ENCODE measurements at places on chromosomes 6 and 20.
A peak's percentile ranks its signal among the peaks of the same experiment; 100 is the strongest.

DNA sequence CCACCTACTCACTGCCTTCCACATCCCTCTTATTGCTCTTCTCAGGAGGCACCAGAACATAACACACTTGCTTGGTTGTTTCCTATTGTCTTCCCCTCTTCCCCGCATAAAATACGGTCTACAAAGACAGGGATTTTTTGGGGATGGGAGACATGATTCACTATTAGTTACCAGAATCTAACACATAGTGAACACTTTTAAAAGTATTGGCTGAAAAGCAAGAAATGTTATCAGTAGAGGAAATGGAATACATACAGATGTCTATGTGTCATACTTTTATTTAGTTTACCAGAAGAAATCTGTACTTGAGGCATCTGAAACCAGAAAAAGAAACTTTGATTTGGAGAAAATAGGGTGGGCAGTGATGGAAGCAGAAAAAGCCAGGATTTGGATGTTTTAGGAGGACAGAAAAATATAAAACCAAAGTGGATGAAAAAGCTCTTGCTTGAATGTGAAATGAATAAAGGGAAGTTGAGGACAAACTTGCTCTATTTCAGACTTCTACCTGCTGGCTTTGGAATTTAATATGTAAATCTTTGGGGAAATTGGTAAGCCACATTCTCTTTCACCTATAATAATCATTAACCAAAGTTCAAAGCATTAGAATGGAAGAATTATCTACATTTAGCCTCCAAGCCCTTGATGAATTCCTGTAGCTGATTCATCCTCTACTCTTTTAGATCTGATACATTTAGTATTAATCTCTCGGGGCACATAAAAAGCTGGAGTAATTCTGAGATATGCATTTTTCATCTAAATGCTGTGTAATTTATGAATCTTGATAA is 82.6 kb downstream of the DOK5 start:
- DNase-seq = no peak

DNA sequence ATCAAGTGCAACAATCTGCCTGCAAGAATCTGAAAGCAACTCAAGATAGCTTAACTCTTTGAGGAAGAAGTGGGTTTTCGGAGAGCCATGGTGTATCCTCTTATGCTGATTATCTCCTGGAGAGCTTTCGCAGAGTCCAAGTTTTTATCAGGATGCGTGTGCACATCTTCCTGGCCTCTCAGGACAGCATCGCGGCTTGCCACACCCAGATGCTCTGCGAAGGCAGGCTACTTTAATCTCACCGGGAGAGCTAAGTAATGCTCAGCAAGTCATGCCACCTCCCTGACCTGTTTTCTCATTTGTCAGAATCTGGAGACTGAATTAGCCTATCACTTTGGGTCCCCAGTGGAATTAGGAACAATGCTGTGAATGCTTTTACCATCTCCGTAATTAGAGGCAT is 52.9 kb downstream of the TTI1 start:
- no peak for DNase-seq

- no peak for DNase-seq
Measured at GRCh38 chr20:58712151-58712791, 19.7 kb downstream of the NPEPL1 start.

GRCh38 chr20:13995086-13995665 is at the start of gene MACROD2:
TSS of gene MACROD2 (plus strand) at chr20:13995516.
- peak; percentile 85 for DNase-seq

DNA sequence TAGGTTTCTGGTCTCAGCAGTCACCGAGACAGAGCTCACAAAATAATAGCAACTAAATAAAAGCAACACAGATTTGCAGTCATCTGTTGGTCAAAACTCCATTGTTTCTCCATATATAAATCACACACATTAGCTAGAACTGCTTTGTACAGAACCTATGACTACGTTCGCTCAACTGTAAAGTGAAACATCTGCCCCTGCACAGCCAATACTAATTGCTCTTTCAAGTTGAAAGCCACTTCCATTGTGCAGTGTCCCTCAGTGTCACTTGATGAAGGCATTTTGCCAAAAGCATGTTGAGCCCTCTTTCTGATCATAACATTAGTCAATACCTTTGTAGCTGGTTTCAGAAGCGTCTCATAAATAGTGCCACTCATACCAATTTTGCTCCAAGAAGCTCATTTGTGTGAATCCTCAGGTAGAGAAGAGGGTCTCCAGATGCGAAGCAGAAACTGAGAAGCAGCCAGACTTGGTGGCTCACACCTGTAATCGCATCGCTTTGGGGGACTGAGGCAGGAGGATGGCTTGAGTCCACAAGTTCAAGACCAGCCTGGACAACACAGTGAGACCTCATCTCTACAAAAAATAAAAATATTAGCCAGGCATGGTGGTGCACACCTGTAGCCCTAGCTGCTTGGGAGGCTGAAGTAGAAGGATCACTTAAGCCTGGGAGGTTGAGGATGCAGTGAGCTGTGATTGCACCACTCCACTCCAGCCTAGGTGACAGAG is 68.9 kb downstream of the PERP start:
- no peak for DNase-seq
